ENCODE measurements at places on chromosomes 2 and 18. TPM values are rescaled to one million over a fixed set of nuclear protein-coding genes. Genes with fewer than 3 reads are reported as not detected.
A peak's percentile ranks its signal among the peaks of the same experiment; 100 is the strongest.

- no peak overlapping the region for H3K4me3 ChIP-seq
- H3K27me3 ChIP-seq, result no peaks in the 10 kb centered on the region
- no peaks in the 10 kb centered on the region for H3K36me3 ChIP-seq
- no peak overlapping the region for H3K27ac ChIP-seq
Observed at GRCh38 chr2:2061091-2061696, 269.9 kb downstream of the MYT1L start.

DNA sequence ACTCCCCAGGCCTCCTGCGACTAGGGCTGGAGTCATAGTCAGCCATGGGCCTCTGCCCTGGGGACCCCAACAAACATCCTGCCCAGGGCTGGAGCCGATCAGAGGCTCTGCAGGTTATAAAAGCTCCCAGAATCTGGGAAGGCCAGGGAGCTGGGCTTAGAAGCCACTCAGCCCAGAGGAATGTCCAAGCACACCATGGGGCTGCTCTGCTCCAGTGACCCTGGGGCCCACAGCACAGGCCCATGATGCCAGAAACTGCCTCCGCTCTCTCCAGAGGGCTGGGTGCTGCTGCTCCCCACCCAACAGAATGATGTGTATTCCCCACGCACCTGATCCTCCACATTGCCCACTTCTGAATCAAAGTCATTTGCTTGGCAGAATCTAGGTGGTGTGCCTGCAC is 88.5 kb downstream of the ARMC9 start:
- DNase-seq, result no peak
- no peak overlapping the region for H3K4me3 ChIP-seq
- H3K27ac ChIP-seq, result no peak overlapping the region
- no peaks in the 10 kb centered on the region for H3K36me3 ChIP-seq

DNA sequence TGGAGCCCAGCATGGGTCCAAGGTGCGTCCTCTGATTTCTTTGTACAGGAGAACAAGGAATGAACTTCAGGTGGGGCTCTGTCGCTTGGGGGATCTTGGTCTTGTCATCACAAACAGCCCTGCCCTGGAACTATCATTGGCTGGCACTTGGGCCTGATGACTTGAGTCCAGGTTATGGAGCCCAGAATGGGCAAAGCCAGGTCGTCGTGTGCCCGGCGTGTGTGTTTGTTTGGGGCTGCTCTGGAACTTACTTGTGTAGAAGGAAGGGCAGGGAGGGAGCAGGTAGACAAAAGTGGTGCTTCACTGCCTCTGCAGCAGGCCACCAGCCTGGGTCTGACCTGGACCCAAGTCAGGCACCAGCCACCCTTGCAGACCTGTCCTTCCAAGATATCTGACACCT is 306.3 kb upstream of the HS6ST1 start:
- H3K4me3 ChIP-seq, result peak overlapping the region; percentile 56
- H3K36me3 ChIP-seq, result no peaks in the 10 kb centered on the region
- 0 out of 2 replicates have a peak, but pooled peaks cover 2% of the 10 kb centered on the region for H3K27me3 ChIP-seq
- DNase-seq, result no peak
- H3K27ac ChIP-seq, result peak overlapping the region; percentile 86

EFEMP1 gene
- not detected for total RNA-seq

DNA sequence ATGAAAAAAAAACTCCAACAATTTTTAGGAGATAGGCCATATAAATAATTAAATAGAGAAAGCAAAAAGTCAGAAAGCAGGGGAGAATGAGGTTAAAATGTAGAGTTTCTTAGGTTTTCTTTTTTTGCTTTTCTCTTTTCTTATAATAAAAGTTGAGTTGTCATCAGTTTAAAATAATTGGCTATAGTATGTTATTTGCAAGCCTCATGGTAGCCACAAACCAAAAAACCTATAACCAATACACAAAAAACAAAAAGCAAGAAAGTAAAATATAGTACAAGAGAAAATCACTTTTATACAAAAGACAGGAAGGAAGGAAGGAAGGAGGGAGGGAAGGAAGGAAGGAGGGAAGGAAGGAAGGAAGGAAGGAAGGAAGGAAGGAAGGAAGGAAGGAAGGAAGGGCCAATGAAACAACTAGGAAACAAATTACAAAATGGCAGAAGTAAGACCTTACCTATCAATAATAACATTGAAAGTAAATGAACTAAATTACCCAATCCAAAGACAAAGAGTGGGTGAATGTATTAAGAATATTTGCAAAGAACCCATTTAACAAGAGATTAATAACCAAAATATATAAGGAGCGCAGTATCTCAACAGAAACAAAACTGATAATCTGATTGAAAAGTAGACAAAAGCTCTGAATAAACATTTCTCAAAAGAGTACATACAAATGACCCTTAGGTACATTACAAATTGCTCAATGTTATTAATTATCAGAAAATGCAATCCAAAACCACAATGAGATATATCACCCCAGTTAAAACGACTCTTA is 541.3 kb upstream of the LRRTM4 start:
- no peak overlapping the region for H3K4me3 ChIP-seq
- no peak overlapping the region for H3K27ac ChIP-seq
- no peak for DNase-seq
- no peaks in the 10 kb centered on the region for H3K4me1 ChIP-seq
- H3K27me3 ChIP-seq, result no peaks in the 10 kb centered on the region

GRCh38 chr18:35747894-35748472 is 166.4 kb downstream of the GALNT1 start:
- H3K4me3 ChIP-seq, result no peak overlapping the region
- DNase-seq, result peak; percentile 60
- peaks cover 29% of the 10 kb centered on the region for H3K4me1 ChIP-seq
- no peak overlapping the region for H3K27ac ChIP-seq
- no peaks in the 10 kb centered on the region for H3K27me3 ChIP-seq

GRCh38 chr2:56357655-56358295 is 174.0 kb downstream of the CCDC85A start:
- H3K27me3 ChIP-seq, result no peaks in the 10 kb centered on the region
- no peaks in the 10 kb centered on the region for H3K4me1 ChIP-seq
- H3K36me3 ChIP-seq, result no peaks in the 10 kb centered on the region
- no peak overlapping the region for H3K27ac ChIP-seq

DNA sequence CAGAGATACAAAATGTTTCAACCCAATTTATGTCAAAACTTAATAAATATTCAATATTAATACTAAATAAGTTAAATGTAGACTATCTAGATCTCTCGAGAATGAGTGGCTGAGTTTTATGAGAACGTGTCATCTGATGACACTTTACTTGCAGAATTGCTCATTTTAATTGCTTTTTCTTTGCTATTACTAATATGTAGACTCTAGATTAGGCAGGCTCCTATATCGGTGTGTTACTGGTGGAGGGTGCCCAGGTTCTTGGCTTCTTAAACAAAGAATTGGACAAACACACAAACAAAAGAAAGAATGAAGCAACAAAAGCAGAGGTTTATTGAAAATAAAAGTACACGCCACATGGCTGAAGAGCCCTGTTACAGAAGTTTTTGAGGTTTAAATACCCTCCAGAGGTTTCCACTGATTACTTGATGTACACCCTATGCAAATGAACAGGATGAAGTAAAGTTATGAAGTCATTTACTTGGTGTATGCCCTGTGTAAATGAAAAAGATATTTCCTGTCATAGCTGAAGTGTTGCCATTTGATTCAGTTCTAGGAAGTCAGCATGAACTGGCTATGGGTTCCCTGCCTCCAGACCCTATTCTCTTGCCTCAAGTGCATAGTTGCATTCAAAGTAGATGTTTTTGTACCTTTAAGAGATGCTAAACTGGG is 122.9 kb upstream of the ITGA4 start:
- DNase-seq, result no peak
- H3K27ac ChIP-seq, result no peak overlapping the region
- no peaks in the 10 kb centered on the region for H3K36me3 ChIP-seq
- peaks cover 18% of the 10 kb centered on the region for H3K4me1 ChIP-seq
- H3K27me3 ChIP-seq, result no peaks in the 10 kb centered on the region

CYBRD1 gene
- total RNA-seq, result not detected

DNA sequence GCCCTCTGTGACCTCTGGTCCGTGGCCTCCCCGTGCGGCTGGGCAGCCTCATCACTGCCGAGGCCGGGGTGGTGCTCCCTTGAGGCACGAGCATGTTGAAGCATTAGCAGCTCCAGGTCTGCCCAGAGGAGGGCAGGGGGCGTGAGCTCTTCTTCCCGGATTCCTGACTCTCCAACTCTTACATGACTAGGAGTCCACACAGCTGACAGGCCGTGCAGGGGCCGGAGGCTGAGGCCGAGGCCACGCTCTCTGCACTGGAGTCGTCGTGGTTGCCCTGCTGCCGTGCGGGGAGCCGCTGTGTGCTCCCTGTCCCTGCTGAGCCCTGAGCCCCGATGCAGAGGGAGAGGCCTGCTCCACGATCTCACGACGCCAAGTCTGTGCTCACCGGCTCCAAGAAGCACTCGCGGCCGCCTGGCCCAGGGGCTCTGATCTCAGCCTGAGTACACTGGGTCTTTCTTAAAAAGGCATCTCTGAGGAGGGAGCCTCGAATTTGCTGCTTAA is 19.4 kb upstream of the KCNG2 start:
- no peak overlapping the region for H3K4me3 ChIP-seq
- H3K36me3 ChIP-seq, result no peaks in the 10 kb centered on the region
- H3K4me1 ChIP-seq, result peaks cover 3% of the 10 kb centered on the region
- no peaks in the 10 kb centered on the region for H3K27me3 ChIP-seq
- DNase-seq, result no peak

G6PC2 gene
- not detected for total RNA-seq

GKN2 gene
- total RNA-seq, result not detected

C18orf32 gene
- 21.0 TPM for total RNA-seq

DNA sequence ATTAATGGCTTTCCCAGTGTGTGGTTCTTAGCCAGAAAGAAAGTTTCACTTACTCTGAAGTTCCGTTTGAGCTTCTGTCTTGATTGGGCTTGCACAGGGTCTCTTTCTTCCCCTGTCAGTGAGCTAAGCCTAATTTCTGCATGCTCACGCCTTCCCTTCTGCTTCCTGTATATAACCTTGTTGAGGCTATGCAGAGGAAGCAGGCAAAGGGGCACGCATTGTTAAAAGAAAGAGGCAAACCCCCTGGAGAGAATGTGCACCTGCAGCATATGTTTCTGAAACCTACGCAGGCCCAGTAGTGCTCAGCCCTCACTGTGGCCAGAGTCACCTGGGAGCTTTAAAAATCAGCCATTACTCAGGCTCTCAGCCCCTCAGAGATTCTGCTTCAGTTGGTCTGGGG is 14.5 kb upstream of the PLA2R1 start:
- no peak for DNase-seq
- no peak overlapping the region for H3K27ac ChIP-seq
- no peaks in the 10 kb centered on the region for H3K4me1 ChIP-seq
- H3K4me3 ChIP-seq, result no peak overlapping the region
- H3K36me3 ChIP-seq, result no peaks in the 10 kb centered on the region
- no peaks in the 10 kb centered on the region for H3K27me3 ChIP-seq
